Fibroblast of skin of left biceps (primary cell): ENCODE measurements at places on chromosomes 7 and 10.
A peak's percentile ranks its signal among the peaks of the same experiment; 100 is the strongest.

GRCh38 chr10:72276421-72277339 lies 3.0 kb downstream of the DDIT4 start:
- no peak for DNase-seq

GRCh38 chr10:125118011-125118611 lies 42.3 kb downstream of the CTBP2 start:
- DNase-seq = peak; percentile 30

DNA sequence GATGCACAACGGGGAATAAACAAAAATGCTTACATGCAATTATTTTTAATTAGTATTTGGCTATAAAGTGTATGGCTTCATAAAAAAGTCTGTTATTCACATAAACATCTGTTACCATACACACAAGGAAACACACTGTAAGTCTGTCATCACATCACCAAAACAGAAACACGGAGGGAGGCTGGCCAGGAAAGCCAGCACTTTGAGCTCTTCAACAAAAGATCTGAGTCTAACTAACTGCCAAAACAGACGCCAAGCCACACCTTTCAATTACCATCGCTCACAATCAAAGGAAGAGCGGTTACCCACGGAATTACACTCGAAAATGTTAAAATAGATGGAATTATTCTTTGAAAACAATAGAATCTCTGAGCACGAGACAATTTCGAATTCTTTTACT lies 49.2 kb upstream of the MGMT start:
- DNase-seq = no peak

DNA sequence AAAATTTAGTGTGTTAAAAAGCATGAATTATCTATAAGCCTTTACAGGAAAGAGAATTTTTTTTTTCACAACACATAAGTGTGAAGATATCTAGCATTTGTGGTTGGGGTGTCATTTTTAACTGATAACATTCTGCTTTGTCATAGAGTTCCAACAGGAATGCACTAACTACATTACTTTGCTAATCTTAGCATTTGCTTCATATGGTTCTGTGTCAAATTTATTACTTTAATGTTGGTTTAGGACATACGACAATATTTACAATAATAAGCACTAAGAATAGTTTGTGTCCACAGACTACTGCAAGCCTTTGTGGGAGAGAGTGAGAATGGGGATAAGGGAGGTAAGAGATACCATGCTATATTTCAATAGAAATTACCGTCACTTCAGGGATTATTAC lies 40.6 kb upstream of the MAGI2 start:
- no peak for DNase-seq

DNA sequence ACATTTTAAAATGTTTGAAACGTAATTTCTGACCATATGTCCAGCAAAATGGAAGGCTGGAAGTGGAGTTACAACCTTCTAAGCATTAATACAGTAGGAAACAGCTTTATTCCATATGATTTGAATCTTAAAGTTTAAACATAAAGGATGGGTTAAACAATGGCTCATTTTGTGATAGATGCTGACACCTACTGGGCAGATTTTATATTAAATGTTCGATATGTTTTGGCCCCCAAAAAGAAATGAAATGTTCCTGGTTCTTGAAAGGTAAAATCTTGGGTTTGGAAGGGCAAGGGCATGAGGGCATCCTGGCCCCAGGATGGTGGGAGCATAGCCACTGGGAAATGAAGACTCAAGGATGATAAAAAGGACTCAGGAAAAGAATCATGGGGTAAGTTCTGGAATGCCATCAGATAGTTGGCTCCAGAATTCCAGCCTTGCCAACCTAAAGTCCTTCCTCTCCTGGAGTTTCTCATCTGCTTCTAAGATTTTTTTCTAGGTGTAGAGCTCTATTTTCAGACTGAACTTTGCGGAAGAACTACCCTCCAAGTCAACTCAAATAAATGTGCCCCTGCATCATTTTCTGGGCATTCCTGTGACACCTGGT lies 34.6 kb upstream of the SLC35G1 start:
- DNase-seq = no peak

- DNase-seq = no peak
Observed at GRCh38 chr10:80090121-80090520, 11.7 kb downstream of the TMEM254 start.

DNA sequence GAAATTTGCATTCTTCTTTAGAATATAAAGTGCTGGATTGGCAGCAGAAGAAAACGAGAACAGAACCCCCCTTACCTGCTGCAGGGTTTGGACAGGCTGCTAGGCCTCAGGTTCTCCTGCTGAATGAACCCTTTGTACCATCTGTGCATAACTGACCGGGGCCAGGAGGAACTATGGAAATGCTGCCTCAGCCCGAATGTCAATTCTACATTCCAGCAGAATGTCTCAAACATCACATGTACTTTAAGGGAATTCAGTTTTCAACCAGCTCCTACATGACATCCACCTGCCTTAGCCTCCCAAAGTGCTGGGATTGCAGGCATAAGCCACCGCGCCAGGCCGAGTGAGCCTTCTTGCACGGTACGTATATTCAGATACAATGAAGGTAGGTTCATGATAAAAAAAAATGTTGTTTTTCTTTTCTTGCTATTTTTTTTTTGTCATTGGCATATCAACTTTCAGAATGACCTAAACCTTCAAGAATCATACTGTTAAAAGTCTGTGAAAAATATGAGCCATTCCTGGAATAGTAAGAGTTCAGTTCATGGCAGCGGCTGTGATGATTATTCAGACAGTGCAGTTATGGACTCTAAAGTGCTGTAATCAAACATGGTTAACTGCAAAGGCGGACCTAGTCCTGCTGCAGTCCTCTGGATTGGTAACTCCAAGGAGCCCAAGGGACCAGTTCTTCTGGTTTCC lies 84.4 kb upstream of the TNS3 start:
- DNase-seq = no peak

- DNase-seq = no peak
Observed at GRCh38 chr7:40674316-40674715, 539.5 kb downstream of the SUGCT start.

- DNase-seq = no peak
Observed at GRCh38 chr7:103811997-103812396, 177.5 kb downstream of the RELN start.

- no peak for DNase-seq
Observed at GRCh38 chr10:79483299-79483698, 29.0 kb upstream of the EIF5AL1 start.

GRCh38 chr10:112843623-112844022 lies 106.4 kb upstream of the TCF7L2 start:
- DNase-seq = no peak

- DNase-seq = no peak
Observed at GRCh38 chr10:33822774-33823173, 488.3 kb upstream of the NRP1 start.

- no peak for DNase-seq
Observed at GRCh38 chr10:119680050-119680449, 28.9 kb downstream of the BAG3 start.

DNA sequence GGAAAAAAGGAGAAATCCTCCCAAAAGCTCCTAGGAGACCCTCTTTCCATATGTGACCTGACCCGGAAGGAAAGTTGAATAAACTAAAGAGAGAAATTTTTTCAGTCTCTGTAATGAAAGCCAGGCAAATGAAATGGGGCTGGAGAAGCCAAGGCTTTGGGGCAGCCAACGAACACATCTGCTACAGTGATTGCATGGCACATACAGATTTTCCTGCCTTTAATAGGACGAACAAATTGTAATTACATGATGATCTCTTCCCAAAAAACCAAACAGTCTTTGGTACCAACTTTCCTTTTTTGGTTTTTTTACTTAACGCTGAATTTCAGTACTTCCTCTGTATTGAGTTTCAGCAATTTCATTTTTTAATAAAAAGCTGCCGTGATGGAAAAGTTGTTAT lies 23.5 kb upstream of the PTN start:
- no peak for DNase-seq

DNA sequence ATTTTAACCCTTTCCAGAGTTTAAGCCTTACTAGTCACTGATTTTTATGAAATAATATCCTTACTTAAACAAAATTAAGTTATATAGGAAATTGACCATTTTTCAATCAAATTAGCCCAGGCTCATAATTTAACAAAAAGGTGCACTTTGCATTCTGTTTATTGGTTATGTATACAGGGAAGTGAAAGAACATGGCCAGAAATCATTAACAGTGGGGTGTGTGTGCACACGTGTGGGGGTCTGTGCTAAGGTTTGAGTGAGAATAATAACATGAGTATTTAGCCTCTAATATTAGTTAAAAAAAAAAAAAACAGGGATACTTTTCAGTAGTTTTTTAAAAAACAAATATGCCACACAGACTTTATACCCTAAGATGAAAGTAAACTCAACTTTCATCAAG lies 510.5 kb upstream of the PFKP start:
- DNase-seq = no peak

DNA sequence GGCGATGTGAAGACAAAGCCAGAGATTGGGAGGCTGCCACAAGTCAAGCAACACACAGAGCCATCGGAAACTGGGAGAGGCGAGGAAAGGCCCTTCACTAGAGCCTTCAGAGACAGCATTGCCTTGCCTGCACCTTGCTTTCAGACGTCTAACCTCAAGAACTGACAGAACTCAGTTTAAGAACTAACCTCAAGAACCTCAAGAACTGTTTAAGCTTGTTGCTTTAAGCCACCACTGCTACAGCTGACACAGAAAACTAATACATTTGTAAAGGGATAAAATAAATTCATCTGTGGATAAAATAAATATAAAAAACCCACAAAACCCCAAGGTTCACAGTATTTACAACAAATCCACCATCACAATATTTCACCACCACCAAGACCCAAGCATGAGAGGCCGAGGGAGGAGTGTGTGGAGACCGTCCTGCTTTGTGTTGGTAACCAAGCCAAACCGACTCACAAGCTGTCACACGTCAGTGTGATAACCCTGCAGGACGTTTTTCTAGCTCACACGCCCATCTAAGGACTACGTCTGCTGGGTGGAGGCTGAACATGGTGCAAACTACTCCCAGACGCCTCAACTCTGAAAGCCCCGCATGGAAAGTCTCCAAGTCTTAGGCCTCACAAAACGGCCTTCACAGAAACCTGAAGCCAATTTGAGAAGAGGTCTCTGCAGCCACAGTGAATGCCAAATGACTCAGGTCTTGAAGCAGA lies 116.8 kb downstream of the ABLIM1 start:
- peak; percentile 64 for DNase-seq

DNA sequence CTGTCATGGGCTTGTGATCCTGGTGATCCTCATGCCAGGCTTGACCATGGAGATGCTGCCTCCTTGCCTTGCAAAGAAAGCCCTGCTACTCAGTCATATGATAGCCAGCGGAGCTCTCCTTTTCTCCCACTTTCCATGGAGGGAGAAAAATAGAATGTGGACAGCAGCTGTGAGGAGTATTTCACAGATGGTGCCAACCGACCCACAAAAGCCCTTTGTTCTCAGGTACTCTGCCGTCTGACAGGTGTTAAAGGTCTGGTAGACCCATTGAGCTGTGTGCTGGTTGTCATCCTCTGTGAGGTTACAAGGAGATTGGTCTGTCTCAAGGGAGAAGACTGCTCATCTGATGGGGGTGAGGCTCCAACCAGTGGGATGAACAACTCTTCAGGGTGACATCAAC lies 29.5 kb upstream of the COBL start:
- DNase-seq = no peak

DNA sequence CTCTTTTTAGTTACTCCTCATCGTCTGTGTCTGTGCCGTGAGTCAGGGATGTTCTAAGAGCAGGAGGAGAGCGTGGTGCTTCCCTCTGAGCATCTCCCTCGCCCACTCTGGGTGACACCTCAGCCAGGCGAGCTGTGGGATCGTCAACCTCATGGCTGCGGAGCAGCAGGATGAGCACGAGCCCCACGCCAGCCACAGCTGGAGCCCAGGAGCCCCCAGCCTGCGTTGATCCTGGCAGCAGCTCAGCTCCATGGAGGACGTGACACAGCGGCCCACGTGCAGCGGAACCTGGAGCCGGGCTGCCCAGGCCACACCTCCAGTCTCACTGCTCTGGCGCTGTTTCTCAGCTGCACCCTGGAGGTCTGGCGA lies 512.0 kb downstream of the PTPRN2 start:
- DNase-seq = no peak

DNA sequence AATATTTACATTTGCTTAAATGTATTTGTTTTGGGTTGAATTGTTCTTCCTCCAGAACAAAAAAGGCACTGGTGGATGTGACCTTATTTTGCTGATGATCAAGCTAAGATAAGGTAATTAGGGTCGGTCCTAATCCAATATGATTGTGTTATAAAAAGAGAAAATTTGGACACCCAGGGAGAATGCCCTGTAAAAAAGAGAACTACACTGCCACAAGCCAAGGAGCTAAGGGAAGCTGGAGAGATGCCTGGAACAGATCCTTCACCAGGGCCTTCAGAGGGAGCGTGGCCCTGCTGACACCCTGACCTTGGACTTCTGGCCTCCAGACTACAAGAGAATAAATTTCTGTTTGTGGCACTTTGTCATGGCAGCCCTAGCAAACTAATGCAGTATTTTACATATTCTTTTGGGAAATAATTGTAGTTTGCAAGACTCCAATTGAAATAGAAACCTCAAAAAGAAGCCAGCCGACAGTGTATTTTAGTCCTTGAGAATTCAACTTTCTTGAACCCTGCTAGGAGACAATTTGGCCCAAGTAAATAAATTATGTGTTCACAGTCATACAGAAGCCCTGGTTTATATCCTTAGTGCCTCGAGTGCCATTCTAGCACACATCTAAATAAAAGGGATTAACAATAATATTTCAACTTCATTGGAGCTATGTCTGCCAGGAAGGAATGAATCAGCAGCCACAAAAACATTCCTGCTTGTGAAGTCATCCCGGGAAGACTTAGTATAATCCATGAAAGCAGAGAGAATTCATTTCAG lies 164.6 kb downstream of the PKD1L1 start:
- DNase-seq = peak; percentile 94

DNA sequence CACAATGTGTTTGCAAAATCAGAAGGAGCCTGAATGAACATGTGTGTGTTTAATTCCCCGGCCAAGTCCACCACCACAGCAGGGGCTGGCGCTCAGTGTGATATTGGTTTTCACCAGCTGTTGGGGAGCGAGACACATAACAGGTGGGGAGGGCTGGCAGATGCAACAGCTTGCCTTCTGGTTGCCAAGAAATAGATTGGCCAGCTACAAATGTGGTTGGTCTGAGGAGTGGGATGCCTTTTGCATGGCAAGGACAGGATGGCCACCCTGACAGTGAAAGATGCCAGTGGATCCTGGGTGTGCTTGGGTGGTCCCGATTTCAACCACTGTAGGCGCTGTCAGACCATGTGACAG lies 292.5 kb upstream of the FZD8 start:
- no peak for DNase-seq

DNA sequence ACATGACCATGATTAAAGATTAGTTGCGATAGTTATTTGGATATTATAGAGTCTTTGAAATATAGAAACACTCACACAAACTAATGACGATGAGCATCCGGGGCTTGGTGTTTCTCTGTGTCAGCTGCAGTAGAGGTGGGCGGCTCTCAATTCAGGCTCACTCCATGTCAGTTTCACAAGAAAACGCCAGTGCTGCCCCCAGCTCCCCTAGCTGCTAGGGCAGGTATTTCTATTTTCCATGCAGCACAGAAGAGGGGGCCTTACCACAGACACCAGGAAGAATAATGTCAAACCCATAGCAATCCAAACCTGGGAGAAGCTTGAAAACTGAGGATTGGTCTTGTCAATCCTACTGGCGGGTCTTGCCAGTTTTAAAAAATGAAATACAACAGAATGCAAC lies 197.1 kb downstream of the PHTF2 start:
- no peak for DNase-seq
